ENCODE measurements at places on chromosomes 3 and 15.

- peak; percentile 46 for DNase-seq
These were observed 946.2 kb upstream of the CFAP20DC start for GRCh38 chr3:59996056-59996455.

DNA sequence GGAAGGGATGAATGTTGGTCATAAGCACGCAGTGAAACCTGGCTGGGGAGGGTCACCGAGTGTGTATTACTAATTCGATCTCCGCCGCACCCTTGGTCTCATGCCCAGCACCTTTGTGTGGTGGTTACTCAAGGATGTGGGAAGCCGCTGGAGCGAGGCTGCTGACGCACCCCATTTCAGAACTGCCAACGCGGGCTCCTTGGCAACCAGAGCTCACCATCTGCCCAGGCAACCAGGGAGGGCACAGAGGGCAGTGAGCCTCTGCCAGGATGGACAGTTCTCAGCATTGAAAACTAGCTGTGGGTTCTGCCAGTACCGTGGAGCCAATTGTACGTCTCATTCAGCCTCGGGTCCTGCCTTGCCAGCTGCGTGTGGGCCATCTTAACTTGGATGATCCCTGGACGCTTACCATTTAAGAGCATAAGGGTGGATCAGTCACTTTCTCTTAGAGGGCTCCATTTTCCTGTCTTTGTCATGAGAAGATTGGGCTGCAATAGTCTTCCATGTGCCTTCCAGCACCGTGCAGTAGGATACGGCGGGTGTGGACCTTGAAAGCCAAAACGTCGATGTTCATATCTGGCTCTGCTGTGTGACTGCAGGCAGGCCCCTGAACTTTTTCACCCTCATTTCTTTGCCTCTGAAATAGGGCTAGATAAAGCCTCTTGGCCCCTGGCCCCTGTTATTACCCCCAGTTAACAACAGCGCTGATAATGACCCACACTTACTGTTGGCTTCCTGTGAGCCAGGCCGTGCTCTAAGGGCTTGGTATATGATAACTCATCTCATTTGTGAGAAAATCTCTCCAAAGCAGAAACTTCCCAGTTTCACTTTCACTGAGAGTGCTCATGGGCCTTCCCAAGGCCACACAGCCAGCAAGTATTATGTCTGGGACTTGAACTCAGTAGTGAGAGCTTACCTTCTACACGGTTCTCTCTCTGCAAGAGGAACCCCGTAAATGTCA is 238.8 kb downstream of the OPA1 start:
- DNase-seq = no peak

DNA sequence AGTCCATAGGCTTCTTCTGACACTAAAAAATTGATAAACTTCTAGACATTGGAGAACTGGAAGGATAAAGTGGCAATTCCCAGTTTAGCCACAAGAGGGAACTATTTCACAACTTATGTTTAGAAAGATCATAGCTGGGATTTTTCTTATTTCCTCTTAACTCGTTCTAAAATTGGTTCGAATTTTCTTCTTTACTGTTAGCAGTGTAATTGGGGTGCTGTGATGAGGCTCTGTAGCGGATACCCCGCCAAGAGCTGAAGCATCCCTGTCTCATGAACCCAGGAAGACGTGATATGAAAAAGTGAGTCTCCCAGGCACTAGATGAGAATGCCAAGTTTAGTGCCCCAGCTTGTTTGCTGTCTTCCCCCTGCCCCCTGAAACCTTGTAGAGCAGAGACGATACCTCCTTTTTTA is 85.1 kb downstream of the PDCD6IP start:
- peak; percentile 53 for DNase-seq

- peak; percentile 89 for DNase-seq
These were observed 300.6 kb downstream of the SATB1 start for GRCh38 chr3:18124501-18124900.

GRCh38 chr3:178537122-178537705 is 978 bp downstream of the KCNMB2 start:
- no peak for DNase-seq

DNA sequence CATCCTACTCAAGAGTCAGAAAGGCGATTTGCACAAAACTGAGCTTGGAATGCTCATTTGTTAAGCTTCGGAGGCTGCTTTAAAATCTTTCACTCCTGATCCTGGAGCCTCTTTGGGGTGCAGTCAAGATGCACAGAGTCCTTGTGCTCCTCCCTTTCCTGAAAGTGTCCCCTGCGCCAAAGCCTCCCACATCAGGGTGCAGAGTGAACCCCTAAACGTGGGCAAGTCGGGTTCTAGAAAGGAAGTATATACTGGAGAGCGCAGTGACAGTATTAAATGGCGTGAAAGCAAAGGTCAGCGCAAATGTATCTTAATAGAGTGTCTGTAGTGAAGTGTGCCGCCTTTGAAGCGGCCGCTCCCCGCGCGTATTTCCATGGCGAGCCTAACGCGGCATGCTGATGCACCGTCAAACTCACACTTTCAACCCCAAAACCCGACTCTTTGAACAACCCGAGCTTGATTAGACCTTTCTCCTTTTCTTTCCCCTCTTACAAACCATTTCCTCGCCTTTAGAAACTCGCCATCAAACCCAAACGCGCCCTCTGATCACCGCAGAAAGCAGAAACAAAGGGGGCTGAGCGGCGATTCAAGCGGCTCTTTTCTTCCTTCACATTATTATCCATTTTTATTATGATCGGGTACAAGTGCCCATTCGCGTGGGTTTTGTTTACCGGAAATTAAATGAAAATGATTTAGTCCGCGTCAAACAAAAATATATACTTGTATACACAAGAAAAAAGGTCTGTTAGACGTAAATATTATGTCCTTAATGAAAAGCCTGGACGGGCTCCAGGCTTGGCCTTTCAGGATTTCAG is 18.3 kb downstream of the ZIC4 start:
- DNase-seq = no peak

DNA sequence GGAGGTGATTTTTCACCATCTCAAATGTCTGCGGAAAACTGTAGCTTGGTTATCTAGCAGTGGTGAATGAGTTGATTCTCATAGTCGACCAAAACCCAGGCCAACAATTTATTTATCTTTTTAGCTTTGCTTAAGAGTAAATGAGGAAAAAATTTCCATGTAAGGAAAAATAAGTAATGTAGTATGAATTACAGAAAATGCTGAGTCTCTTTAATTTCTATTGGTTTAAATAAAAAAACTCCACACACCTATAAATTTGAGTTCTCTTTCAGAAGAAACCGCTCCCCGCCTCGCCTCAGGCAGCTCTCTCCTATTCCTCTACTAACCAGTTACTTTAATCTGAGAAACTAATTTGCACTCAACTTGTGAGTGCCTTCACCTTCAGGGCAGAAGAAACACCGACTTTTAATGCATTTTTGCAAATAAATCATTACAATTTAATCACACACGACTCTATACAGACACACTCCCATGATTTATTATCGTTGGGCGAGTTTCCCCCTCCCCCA is 540 bp upstream of the RSRC1 start:
- DNase-seq = no peak

- peak; percentile 95 for DNase-seq
These were observed 28.5 kb downstream of the PLXNA1 start for GRCh38 chr3:127011270-127011992.

DNA sequence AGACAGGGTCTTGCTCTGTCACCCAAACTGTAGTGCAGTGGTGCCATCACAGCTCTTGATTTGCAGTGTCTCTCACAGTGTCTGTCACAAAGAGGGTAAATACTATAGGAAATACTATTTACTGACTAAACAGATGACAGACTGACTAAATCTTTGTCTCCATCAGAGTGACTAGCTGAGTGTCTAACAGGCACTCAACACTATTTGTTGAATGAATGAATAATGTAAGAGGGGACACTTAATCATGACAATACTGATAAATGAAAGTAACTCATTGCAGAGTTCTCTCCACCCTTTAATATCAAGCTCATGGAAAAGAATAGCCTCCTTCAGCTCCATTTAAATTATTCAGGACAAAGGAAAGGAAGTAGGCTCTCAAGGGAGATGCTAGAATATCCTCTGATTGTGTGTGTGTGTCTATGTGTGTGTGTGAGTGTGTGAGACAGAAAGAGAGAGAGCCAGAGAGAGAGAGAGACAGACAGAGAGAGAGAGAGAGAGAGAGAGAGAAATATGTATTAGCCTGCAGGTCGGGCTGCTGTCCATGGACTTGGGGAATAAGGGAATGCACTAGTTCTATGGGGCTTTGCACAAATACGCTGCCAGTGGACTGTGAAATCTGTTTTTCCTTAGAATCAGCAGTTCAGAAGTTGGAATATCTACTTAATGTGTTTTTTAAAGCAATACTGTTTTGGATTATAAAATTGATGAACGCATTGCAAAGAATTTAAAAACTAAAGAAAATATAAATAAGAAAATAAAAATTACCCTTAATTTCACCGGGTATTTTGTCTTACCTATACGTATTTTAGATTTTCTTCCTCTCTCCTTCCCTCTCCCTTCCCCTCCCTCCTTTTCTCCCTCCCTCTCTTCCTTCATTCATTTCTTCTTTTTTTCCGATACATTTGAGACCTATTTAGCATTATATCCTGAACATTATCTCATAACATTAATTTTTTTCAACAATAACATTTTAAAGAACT is 132.9 kb upstream of the LRIG1 start:
- DNase-seq = peak; percentile 7

DNA sequence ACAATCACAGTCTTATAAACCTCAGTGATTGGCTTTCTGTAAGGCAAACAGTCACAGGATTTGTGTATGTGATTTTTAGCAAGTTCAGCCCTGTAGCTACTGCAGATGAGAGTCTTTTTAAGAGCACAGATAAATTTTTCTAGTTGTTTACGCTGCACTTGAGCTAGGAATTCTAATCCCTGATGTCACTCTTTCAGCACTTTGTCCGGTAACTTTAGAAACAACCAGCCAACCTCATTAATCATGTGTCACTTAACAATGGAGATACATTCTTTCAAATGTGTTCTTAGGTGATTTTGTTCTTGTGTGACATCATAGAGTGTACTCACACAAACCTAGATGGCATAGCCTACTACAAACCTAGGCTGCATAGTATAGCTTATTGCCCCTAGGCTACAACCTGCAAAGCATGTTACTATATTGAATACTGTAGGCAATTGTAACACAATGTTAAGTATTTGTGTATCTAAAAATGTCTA is 36.8 kb upstream of the GOLGA6L2 start:
- DNase-seq = no peak

- DNase-seq = no peak
These were observed 3.6 kb downstream of the PDIA3 start for GRCh38 chr15:43749690-43750345.

DNA sequence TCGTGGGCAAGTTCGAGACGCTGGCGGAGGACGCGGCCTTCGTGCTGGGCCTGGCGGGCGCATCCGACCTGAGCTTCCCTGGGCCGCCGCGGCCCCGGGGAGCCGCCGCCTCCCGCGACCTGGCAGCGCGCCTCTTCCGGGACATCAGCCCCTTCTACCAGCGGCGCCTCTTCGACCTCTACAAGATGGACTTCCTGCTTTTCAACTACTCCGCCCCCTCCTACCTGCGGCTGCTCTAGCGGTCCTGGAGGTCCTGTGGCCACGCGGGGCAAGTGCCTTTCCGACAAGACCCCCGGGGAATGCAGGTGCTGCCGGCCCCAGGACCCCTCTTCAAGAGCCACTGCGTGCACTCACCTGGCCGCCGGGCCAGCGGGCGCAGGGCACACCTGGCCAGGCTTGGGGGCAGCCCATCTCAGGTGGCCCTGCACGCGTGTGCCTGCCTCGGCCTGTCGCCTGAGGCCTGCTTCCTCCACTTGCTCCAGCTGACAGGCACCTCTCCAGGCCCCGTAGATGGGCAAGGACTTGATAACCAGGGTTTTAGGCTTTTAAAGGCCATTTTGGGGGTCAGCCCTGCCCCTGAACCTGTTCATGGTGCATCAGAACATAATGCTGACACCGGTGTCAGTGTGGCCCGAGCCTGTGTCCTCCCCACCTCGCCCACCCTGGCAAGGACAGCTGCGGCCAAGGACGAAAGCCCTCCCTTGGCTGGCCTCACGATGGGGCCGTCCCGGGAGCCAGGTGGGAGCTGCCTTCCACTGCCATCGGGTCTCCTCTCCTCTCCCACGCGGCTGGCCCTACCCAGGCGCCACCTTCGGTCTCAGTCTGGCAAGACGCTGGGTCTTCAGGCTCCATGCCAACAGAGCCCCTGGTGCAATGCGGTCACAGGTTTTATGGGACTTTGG is 16.1 kb downstream of the C3orf22 start:
- no peak for DNase-seq

DNA sequence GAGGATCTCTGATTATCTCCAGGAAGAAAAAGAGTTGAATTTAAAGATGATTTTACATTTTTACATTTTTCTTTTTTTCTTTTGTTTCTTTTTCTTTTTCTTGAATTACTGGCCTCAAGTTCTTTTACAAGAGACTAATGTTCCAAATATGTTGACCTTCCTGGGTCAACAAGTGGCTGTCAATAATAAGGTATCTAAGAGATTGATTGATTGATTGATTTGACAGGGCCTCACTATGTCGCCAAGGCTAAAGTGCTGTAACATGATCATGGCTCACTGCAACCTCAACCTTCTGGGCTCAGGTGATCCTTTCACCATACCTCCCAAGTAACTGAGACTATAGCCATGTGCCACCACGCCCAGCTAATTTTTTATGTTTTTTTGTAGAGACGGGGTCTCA is 44.6 kb downstream of the KIF9 start:
- DNase-seq = no peak
